NCI-H69 (cell line): ENCODE measurements at places on chromosomes 12 and 14.

- peak; percentile 95 for DNase-seq
Measured at GRCh38 chr14:64465191-64465822, at the start of gene AKAP5. TSS of gene AKAP5 (plus strand) at chr14:64465499. CDS start at chr14:64468395, 2,896 bp downstream.

- no peak for DNase-seq
Measured at GRCh38 chr14:63328787-63329737, 10.3 kb upstream of the GPHB5 start.

- no peak for DNase-seq
Measured at GRCh38 chr12:91993287-91994017, 152.2 kb downstream of the BTG1 start.

DNA sequence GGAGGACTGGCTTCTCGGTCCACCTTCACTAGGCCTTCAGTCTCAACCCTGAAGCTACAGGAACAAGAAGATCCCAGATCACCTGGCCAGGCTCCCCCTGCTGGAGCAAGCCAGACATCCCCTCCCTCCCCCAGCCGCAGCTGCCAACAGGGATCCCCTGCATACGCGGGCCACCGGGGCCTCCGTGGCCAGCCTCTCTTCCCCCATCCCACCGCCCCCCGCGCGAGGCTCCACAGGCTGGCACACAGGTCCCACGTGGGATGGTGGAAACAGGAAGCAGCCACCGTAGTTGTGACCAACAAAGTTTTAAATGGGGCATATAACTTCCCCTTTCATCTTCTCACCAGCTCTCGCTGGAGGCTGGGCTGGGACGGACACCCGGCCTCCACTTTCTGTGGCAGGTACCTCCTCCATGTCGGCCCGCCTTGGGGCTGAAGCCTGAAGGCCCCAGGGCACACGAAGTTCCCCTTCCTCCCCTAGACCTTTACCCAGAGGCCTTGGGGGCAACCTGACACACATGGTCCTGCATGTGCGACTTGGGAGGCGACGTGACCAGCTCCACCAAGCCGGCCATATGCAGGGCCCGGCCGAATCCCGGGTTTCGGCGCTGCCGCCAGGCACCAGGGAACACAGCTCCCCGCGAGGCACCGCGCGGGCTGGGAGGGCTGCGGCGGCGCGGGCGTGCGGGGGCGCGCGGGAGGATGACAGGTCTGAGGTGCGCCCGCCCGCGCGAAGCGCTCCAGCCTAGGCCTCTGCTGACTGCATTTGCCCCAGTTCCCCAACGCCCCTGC, 44.4 kb upstream of the PNMA1 start:
- peak; percentile 86 for DNase-seq

DNA sequence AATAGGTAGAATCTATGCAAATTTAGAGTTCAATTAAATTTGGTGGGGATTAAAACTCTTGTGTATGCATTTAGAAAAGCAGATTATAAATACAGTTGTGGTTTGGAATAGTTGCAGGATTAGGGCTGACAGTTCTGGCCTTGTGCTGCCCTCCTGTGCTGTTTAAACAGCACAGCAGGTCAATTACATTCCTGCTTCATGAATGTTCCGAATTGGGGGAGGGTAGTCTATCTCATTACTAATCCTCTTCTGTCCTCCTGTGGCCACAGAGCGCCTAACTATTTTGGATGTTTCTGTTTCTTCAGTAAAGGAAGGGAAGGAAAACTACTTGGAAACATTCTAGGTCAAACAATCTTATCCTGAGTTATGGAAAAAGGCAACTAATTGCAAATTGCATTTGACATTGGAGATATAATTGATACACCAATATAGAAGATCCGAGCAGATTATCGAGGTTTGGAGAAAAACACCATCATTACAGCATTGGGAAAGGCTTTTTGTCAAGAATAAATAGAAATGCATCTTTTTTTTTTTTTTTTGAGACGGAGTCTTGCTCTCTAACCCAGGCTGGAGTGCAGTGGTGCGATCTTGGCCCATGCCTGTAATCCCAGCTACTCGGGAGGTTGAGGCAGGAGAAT, 8.7 kb upstream of the GPR19 start:
- peak; percentile 88 for DNase-seq

DNA sequence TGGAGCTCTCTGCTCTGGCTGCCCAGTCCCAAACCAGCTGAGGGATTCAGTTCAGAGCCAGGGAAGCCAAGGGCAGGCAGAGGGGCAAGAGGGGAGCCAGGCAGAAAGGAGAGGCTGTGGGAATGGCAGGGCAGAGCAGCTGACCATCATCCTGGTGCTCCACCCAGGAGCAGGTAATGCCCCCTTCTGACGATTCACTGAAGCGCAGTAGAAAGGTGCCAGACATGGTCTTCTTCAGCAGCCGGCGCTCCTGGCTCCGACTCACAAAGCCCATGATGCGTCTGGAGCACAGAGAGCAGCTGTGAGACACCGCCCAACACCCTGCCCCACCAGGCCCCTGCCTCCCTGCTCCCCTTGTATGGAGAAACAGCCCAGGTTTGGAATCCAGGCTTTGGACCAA, 8.0 kb downstream of the IL23A start:
- peak; percentile 32 for DNase-seq

GRCh38 chr14:66998013-66998412, 191.2 kb upstream of the GARIN2 start:
- no peak for DNase-seq

GRCh38 chr14:50542941-50543418, 10.6 kb upstream of the MAP4K5 start:
- DNase-seq: peak; percentile 82

DNA sequence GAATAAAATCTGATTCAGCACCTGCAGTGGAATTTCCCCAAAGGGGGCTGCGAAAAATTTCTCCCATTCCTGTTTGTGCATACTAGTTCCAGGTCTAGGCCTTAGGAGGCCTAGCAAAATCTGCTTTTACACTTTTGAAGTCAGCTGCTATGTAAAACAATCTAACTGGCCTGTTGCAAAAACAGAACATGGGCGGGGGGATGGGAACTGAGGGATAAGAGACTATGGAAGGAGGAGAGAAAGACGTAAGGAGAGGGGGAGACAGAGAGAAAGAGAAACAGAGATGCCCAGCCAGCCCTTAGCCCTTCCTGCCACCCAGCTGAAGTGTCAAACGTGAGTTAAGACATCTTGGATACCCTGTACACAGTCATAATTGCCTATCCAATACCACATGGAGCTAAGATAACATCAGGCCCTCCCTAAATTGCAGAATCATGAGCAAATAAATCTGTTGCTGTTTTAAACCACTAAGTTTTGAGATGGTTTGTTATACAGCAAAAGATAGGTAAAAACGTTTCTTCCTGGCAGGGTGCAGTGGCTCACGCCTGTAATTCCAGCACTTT, 45.6 kb downstream of the SPTLC2 start:
- no peak for DNase-seq
